GF-D8 (cell line): ENCODE measurements at places on chromosomes 6 and 20.

DNA sequence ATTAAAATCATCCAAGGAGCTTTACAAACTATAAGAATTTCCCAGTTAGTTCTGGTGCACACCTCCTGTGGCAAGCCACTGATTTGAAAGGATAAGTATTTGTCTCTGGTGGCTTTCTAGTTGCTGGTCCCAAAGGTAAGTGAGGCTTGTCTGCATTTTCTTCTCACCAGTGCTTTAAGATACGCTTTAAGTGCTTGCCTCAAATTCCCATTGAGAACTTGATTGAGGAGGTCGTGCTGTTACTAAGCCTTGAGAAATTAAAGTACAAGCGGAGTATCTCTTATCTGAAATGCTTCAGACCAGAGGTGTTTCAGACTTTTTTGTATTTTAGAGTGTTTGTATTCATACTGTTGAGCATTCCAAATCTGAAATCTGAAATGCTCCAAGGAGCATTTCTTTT is 29.9 kb upstream of the MYO6 start:
- no peak for DNase-seq

GRCh38 chr6:131692031-131692430 is 9.2 kb downstream of the OR2A4 start:
- DNase-seq: no peak

DNA sequence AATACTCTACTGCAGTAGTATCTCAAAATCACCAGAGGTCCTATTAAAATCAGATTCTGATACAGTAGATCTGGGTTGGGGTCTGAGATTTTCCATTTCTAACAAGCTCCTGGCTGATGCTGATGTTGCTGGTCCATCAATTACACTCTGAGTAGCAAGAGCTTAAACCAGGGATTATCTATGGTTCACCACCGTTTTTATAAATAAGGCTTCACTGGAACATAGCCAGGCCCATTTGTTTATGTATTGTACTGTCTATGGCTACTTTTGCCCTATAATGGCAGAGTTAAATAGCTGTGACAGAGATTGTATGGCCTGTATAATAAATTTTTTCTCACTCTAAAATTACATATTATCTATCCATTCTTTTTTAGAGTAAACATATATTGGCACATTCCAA is 53.0 kb downstream of the NUDT3 start:
- no peak for DNase-seq

- DNase-seq: no peak
Observed at GRCh38 chr6:53837865-53838769, 43.3 kb downstream of the LRRC1 start.

DNA sequence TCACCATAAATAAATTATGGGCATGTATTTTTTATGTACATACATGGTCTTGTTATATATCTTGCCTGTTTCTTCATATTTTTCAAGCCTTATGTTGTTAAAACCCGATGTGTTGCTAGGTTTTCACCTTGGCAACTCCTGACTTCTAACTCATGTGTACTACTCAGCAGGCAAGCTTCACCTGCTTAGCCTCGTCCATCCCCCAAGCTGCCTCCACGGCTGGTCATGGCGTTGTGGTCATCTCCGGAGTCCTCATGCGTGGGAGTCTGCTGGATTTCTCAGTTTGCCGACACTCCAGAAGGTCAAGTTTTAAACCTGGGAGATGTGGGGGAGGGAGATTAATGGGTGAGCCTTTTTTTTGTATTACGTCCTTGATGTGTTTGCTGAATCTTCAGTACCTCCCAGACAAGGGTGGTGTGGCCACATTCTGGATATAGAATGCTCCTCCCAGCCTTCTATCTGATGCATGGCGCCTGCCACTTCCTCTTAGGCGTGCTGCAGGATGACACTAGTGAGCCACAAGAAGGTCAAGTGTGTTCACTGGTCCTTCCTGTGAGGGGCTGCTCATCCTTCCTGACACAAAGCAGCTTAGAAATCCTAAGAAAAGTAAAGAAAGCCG is 26.6 kb upstream of the EDN3 start:
- no peak for DNase-seq

DNA sequence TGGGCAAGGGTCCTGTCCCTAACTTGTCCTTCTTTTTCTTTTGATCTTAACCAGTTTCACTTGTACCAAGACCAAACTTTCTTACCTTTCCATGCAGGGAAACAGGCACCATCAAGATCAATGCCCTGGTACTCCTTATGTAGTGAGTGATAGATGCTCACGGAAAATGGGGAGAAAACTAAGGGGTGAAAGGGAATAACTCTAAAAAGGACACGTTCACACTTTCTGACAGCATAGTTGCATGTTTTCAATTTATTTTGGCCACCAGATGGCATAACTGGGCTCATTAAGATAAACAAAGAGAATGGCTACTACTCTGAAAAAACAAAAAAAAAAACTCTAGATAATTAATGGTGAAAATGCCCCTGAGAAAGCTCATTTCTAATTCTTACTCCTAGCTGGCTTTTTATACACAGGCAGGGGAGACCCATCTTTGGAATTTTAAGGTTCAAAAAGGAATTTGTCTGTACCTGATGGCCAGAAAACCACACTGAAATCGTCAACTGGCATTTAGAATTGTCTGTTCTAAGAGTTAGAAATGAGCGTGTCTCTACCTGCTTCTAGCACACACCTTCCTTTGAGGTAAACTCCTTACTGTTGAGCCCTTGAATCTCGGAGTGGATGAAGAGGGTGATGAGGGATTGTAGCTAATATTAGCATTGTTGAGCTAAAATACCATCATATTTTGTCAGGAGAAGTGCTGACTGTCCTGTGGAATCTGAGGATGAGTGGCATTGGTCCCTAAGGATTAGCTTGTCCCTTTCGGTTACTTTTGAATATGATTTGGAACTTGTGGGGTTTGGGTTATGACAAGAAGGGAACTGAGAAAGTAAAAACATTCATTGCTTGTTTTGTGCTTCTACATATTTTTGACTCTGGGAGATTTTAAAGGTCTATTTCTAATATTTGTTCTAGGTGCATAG is 62.2 kb upstream of the DDR1 start:
- DNase-seq: no peak

DNA sequence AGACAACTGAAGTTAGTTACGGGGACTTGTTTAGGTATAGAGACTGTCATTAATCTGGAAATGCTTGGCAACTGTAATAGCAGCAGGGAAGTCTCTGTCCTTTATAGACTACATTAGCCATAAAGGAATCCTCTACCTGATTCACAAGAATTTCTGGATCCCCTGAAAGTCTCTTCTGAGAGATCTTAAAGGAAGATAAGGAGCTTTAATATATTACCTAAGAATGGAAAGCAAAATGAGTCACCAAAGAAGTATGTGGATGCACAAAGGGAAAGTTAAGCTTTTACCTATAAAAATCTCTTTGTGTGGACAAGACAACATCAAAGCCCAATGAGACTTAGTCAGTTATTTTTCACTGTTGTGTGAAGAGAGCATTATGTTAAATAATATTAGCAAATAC is 92.2 kb upstream of the RSPO3 start:
- no peak for DNase-seq

DNA sequence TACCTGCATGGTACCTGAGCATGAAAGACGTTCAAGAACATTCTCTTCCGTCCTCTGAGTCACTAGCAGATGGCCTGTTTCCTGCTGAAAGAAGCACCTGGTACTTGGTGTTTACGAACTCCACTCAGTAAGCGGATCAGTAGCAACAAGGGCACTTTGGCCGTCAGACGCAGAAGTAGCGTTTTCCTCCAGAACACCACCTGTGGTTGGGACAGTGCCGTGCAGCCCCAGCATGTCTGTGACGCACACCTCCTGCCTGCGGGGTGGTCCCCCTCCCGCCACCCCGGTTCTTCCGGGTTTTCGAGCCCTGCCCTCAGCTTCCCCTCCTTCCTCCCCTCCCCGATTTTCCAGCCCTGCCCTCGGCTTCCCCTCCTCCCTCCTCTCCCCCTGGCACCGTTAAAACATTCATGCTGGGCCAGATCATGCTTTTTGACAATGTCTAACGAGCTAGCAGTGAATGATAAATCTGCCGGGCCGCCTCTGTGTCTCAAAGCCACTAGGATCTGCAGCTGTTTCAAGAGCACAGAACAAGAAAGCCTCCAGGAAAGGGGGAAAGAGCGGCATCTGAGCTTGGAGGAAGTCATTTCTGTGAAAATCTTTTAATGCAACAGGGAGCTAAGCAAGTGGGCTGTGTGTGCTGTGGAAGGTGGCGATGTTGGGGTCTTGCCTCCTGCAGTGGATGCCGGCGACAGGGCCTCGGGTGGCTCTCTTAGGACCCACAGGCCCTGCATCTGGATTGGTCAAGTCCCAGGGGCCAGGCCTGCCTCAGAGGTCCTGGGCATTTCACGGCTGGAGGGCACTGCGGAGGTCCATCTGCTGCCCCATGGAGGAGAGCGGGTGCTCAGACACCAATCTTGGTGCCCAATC is 207.9 kb downstream of the ERMARD start:
- no peak for DNase-seq

GRCh38 chr6:1143655-1144054 is 168.2 kb upstream of the FOXQ1 start:
- DNase-seq: no peak

GRCh38 chr6:166336847-166337246 is 5.5 kb downstream of the SFT2D1 start:
- DNase-seq: no peak

DNA sequence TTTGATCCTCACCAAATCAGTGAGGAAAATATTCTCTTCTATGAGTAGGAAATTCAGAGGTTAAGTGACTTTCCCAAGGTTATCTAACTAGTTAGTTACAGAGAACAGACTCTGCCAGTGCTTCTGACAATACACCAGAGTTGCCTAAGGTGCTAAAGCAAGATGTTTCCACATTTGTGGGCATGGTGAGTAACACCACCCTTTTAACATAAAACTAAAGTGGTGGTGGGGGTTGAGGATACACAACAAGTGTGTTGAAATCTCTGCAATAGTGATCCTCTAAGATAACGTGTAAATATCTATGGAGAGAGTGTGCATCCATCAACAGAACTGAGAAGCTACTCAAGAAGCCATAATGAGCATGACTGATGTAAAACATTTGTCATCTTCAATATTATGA is 11.7 kb downstream of the VNN2 start:
- no peak for DNase-seq

DNA sequence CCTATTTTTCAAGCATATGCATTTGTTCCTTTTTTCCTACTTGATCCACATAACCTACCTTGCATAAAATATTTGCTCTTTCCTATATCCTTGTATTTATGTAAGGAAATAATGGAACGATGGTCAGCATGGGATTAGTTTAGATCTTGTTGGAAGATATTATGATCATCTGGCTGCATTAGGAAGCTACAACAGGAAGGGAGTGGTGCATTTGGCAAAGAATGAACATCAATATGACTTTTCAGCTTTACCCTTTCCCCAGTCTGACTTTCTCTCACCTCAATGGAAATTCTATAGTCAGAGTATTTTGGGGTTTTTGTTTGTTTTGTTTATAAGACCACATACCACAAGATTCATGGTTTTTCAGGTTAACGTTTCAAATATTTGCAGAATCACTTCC is 66.0 kb downstream of the HS3ST5 start:
- DNase-seq: no peak

GRCh38 chr6:78308025-78308424 is 559.3 kb upstream of the IRAK1BP1 start:
- no peak for DNase-seq

- no peak for DNase-seq
Observed at GRCh38 chr6:29596381-29596900, 11.5 kb downstream of the OR2H2 start.

DNA sequence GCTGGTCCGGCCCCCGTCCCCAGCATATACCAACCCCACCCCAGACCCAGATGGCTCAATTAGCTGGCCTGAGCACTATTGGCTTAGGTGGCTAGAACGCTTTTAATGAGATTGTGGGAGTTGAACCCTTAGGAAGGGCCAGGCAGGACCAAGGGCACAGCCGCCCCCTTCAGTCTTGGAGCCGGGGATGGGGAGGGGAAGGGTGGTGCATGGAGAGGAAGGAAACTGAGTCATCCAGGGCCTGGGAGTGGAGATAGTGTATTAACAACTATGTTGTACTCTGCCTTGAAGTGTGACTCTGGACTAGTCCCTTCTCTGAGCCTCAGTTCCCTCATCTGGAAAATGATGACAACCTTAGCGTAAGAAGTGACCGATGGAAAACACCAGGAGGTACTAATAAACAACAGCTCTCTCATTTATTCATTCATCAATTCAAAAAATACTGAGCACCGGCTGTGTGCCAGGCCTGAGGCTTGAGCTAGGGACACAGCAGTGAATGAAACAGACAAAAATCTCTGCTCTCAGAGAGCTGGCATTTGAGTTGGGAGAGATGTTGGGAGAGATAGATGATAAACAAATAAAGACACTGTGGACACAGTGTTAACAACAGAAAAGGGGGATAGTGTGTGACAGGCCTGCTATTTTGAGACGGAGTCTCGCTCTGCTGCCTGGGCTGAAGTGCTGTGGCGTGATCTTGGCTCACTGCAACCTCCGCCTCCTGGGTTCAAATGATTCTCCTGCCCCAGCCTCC is 11.5 kb downstream of the PEDS1 start:
- no peak for DNase-seq

DNA sequence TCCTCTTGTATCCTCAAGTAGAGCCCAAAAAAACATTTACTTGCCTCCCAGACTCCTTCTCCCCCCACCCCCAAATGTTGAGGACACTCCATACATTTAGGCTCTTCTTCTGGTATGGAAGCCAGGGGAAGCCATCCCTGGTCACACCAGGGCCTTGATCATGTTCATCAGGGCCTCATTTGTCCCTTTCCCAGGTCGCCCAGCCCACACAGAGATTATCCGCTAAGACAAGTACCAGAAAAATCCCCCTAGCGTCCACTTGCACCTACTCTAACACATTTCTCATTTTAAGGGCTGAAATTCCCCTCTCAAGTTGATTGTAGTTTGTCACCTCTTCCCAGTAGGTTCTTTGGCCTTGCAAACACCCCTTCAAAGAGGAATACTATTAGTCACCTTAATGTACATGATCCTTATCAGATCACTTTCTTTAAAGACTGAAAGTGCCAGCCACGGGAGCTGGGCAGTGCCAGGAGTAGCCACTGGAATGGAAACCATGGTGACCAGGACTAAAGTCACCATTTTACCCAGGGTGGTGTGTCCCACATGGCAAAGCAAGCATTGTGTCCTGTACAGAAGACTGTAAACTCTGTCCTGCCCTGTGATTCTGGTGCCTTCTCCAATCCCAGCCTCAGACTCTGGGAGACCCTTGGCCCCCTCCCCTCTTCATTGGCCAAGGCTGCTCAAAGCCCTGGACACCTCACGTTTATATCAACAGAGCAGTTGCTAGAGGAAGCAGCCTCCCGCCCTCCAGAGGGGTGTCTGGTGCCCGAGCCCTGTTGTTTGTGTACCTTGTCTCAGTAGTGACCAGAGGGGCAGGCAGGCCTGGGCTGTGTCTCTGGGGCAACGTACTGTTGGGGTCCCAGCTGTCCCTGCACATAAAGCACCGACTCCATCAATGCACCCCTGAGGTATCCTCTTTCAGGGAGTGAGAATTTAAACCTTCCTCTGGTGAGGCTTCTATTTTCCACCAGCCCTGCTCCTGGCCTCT is 5.0 kb upstream of the APOBEC2 start:
- DNase-seq: no peak
